SHP77 (cell line): ENCODE measurements at places on chromosomes 11 and 22.

GRCh38 chr11:70483077-70483861, 84.9 kb downstream of the CTTN start:
- peak; percentile 20 for DNase-seq

DNA sequence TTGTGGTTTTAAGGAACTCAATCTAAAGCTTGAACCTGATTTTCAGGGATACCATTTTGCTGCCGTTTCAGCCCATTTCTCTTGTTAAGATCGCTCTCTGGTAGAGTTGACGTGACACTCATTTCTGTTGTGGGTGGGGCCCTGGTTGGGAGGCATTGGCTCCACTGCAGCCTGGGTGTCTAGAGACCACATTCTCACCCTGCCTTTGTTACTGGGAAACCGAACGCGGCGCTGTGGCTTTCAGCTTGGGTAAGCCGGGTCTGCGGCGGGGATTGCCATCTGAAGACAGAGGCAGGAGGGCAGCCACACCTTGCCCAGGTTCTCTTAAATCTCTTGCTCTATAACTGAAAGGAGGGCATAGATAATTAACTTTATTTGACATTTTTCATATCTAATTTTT, 3.2 kb downstream of the EHF start:
- no peak for DNase-seq

GRCh38 chr11:96238563-96239135, 104.3 kb downstream of the MAML2 start:
- no peak for DNase-seq

DNA sequence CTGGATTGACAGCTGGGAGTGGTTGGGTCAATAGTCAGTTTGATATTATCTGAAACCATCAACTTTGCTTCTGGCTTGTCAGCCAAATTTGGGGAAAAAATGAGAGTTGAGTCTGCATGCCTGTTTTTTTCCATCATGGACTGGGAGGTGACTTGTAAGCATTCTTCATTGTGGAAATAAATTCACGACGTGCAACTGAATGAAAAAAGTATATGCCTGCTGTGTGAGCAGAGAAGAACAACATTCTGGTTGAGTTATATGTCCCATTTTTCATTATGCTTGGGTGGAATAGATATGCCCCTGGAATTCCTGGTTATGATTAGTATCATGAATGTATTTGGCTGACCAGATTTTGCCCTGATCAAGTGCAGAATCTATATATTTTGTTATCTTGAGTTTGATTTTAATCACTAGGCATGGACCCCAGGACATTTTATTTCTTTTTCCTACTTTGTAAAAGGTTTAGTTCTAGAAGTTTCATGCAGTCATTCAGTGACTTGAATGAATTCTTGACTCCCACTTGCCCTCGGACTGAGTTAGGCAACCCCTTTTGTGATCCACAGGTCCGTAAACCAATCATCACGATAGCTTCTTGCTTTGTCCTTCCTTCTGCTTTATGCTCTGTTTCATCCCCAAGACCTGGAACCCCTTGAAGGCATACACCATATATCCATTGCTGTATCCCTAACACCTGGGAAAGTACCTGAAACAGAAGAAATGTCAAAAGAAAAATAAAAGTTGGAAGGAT, 205.8 kb downstream of the NAV2 start:
- no peak for DNase-seq

GRCh38 chr11:91263496-91264365, 960.9 kb upstream of the FAT3 start:
- DNase-seq, result no peak

DNA sequence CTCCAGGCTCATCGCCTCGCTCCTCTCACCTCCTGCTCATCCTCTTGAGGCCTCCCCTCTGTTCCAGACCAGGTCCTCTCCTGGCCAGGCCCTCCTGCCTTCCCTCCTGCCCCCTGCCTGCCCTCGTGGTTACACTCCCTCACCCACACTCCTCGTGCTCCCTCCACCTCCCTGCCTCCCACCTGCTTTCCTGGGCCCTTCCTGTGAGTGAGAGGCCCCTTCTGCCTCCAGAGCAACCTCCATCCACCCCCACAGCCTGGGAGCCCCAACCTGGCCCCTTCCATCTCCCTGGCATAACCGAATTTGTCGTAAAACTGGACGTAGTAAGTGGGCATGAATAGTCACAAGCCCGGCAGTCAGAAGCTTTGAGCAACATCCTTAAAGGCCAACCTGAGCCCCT, 4.5 kb downstream of the APOBEC3G start:
- no peak for DNase-seq
